ENCODE measurements at places on chromosomes 5 and 9.

GRCh38 chr5:140246378-140247122 is 56.4 kb downstream of the PFDN1 start:
- no peak for DNase-seq

DNA sequence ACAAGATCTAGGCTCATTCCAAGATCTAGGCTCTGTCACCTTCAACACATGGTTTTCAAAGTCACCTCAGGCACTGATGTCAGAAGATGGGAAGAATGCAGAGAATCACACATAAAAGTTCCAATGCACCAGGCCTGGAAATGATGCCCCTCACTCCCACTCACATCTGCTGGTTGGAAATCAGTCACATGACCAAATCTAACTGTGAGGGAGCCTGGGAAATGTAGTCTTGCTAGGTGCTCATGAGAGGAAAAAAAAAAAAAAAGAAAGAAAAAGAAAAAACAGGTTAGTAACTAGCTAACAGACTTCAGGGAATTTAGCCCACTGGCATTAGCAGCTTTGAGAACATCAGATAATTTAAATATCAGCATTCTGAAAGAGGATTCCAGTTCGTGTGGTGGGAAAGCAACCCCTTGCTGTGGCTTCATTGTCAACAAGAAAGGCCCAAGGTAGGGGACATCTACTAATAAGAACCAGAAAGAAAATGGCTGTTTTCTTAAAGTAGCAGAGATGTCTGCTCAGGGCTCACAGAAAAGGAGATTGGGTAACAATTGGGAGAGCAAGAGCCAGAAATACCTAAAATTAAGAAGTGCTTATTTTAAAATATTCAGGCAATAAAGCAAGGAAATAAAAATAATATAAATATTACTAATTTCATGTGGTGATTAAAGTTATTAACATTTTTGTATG is 614.3 kb downstream of the ACTL7B start:
- no peak for DNase-seq

DNA sequence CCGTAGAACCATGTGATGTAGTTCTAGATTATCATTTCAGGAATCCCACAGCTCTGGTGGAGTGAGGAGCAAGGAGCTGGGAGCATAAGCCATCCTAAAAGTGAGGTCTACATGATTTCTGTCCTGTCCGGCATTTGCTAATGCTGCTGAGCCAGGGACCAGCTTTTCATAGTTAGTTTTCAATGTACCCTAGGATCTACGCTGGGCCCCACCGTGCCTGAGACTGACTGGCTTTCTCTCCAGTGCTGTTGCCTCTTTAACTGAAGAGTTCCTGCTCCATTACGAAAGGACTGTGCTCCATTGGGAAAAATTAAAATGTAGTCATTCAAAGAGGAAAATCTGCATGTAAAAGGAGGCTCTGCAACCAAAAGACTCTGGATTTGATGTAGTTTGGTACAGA is 634.8 kb downstream of the DMRTA1 start:
- DNase-seq = no peak

GRCh38 chr9:14645648-14646047 is 47.6 kb downstream of the ZDHHC21 start:
- DNase-seq = no peak

GRCh38 chr9:107276966-107277710 is 5.9 kb upstream of the RAD23B start:
- no peak for DNase-seq

DNA sequence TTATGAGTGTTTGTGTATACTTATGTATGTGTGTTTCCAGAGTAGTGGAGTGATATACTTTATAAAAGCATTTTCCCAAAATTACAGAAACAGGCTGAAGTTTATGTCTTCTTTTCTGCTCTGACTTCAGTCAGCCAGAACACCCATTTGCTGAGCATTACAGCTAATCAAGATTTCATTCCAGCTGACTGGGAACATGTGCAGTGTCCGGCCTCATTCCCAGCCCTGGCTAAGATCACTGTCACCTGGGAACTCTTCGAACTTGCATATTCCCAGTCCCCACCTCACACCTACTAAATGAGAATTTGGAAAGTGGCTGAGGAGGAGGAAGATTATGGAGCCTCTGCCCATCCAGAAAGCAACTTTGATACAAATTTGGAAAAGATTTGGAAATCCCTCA is 90.8 kb upstream of the PRRC1 start:
- no peak for DNase-seq
